Renal cortex interstitium (tissue), 15 donors: ENCODE measurements at places on chromosomes 16 and 17.

DNA sequence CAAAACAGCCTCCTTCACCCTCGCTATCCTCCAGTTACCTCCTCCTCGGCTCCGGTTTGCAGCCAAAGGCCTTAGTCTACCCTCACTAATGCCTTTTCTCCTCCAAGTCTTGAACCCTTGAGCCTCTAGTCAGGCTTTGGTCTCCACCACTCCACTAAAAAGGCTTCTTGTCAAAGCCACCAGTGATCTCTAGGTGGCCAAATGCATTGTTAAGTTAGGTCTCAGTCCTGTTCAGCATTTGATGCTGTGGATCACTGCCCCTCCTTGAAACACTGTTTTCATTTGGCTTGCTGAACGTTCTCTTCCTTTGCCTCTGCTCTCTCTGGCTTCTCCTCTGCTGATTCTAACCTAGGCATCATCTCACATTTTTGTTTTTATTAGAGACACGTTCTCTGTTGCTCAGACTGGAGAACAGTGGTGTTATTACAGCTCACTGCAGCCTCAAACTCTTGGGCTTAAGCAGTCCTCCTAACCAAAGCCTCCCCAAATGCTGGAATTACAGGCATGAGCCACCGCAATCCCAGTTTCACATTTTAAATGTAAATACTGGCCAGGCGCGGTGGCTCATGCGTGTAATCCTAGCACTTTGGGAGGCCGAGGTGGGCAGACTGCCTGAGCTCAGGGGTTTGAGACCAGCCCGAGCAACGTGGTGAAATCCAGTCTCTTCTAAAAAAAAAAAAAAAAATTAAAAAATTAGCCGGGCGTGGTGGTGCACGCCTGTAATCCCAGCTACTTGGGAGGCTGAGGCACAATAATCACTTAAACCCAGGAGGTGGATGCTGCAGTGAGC lies 1.1 kb downstream of the SGF29 start:
- DNase-seq = no peak

- no peak for DNase-seq
Observed at GRCh38 chr17:53227514-53227913, 595.2 kb upstream of the KIF2B start.

GRCh38 chr16:30063893-30064728 lies 1.4 kb upstream of the ALDOA start:
- peak; percentile 70 for DNase-seq

- no peak for DNase-seq
Observed at GRCh38 chr16:59339871-59340270, 605.8 kb upstream of the GOT2 start.

GRCh38 chr17:28842282-28843012 lies at the start of gene FAM222B:
TSS of gene FAM222B (minus strand) at chr17:28842790. CDS start at chr17:28766667, 76,123 bp downstream.
- peak; percentile 83 for DNase-seq

DNA sequence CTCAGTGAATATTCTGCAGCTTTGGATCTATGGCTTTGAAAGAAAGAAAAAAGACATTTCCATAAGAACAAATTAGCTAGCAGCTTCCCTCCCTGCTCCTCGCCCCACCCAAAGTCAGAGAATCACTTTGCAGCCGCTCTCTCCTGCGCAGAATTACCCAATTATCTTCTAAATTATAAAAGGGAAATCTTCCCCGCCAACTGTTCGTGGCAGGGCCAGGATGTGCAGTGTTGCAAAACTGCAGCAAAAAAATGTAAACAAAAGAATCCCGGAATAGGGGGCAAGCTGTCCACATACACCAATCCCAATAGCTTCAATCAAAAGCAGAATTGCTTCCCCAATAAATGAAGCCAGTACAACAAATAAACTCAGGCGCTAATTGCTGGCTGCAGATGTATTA lies 510.6 kb downstream of the RBFOX1 start:
- no peak for DNase-seq

DNA sequence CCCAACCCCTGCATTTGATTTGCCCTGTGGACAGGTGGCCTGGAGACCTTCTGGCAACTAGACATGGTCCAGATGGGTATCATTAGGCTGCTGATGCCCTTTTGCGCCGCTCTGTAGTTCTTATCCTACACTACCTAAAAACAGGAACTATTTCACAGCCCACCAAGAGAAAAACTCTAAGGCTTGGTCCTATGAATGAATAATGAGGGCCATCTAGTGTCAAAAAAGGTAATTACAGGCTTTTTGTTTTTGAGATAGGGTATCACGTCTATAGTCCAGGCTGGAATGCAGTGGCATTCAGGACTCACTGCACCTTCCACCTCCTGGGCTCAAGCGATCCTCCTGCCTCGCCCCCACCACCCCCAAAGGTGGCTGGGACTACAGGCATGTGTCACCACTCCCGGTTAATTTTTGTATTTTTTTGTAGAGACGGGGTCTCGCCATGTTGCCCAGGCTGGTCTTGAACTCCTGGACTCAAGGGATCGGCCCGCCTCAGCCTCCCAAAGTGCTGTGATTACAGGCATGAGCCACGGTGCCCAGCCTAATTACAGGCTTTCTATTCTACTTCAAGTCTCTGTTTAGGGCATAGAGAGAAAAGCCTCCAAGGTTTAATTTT lies 20.9 kb downstream of the COIL start:
- DNase-seq = peak; percentile 49

GRCh38 chr16:68756239-68756915 lies 19.3 kb downstream of the CDH1 start:
- no peak for DNase-seq

DNA sequence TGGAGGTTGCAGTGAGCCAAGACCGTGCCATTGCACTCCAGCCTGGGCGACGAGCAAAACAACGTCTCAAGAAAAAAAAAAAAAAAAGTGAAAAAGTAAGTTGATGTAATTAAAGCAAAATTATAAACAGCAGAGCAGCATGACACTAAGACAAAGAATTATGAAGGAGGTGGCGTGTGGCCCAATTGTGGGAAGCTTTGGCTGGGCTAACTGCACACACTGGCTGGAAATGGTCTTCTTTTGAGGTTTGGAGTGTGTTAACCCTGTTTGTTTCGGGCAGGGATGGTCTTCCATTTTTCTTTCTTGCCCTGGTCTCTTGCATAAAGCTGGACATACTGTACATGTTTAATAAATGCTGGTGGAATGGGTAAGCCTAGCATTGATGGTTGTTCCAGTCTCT lies 54.8 kb downstream of the RAP1GAP2 start:
- no peak for DNase-seq

DNA sequence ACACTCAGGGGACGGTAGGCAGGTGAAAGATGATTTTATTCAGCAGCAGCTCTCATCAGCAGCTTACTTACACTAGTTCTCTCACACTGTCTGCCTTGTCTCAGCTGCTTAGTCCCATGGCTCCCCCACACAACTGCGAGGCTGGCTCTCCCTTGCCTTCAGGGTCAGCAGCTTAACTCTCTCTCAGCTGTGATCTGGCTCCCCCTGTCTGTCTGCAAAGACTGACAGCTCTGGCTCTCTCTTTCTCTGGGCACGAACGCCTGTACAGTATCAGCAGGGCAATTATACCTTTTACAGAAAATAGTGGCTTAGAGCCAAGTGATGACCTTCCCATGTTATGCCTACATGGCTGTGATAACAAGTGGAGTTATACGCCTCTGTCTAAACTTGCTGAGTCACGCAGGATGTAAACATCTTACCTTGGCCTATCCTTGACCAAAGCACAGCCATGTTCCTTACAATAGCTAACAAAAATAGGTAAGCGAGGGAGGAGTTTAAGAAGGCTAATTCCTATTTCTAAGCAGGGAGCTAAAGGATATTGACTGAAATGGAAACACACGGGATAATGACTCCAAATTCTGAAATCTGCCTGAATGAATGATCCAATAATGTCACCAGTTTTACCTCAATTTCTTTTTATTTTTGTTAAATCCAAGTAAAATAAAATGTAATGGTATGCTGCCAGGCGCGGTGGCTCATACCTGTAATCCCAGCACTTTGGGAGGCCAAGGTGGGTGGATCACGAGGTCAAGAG lies 1.1 kb upstream of the NDUFAB1 start:
- no peak for DNase-seq

GRCh38 chr16:57758331-57759117 lies 23.0 kb downstream of the KATNB1 start:
- DNase-seq = no peak

- DNase-seq = no peak
Observed at GRCh38 chr16:52727849-52728248, 180.9 kb upstream of the TOX3 start.

DNA sequence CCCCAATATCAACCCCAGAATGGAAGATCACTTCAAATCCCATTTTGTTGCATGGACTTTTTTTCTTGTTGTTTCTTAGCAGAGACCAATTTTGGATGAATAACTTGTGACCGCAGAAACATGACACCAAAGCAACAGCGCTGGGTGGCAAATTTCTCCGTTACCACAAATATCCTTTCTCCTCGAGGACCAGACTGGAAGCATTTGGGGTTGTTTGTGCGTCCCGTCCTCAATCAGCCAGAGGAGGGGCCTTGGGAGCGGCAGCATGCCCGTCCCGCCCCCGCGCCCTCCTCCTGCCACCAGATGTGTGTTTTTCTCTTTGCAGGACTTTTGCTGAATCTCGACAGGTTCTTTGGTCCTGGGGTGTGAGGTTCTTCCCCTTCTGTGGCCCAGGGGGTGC lies 282.5 kb upstream of the FOXF1 start:
- no peak for DNase-seq

- no peak for DNase-seq
Observed at GRCh38 chr16:11721781-11722467, 20.7 kb downstream of the TXNDC11 start.

DNA sequence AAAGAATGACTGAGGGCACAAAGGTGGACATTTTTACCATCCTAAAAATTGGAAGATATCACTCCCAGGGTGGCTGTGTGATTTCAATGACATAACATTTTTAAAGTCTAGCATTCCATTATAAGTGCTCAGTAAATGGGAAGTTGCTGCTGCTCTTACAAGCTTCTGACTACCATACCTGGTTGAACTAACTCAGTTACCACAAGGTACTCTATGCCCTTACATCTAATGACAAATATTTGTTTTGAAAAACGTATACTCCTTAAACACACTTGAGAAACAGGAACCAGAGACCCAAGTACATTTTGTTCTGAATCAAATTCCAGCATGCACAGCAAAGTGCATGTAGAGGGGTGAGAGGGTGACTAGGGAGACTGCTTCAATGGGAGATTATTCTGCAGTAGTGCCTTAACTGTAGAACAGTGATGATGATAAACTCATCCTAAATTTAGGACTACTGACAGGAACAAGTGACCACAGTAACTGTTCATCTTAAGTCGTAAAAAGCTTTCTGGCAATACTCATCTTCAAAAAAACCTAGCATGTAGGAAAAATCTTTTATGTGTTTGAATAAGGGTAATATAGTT lies 83.5 kb downstream of the KANSL1 start:
- no peak for DNase-seq

GRCh38 chr17:46869975-46870803 lies 18.8 kb downstream of the WNT9B start:
- no peak for DNase-seq

- DNase-seq = no peak
Observed at GRCh38 chr16:17850581-17851250, 380.0 kb upstream of the XYLT1 start.

- DNase-seq = no peak
Observed at GRCh38 chr16:14117051-14117450, 45.9 kb downstream of the MRTFB start.

- no peak for DNase-seq
Observed at GRCh38 chr16:10980813-10981212, 36.4 kb downstream of the CLEC16A start.

DNA sequence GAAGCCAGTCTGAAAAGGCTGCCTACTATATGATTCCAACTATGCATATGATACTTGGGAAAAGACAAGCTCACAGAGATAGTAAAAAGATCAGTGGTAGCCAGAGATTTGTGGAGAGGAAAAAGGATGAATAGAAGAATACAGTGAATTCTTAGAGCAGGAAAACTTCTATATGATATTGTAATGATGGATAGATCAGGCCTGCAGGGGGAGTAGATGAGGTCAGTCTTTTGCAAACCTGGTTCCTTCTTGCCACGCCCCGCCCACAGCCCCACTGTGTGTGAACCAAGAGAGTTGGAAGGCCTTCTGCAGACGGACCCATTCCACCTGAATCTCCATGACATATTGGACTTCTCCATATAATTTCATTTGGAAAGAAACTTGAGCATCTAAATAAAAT lies 761 bp upstream of the CCL8 start:
- no peak for DNase-seq

- DNase-seq = no peak
Observed at GRCh38 chr16:68411086-68411485, 37.2 kb downstream of the SMPD3 start.

DNA sequence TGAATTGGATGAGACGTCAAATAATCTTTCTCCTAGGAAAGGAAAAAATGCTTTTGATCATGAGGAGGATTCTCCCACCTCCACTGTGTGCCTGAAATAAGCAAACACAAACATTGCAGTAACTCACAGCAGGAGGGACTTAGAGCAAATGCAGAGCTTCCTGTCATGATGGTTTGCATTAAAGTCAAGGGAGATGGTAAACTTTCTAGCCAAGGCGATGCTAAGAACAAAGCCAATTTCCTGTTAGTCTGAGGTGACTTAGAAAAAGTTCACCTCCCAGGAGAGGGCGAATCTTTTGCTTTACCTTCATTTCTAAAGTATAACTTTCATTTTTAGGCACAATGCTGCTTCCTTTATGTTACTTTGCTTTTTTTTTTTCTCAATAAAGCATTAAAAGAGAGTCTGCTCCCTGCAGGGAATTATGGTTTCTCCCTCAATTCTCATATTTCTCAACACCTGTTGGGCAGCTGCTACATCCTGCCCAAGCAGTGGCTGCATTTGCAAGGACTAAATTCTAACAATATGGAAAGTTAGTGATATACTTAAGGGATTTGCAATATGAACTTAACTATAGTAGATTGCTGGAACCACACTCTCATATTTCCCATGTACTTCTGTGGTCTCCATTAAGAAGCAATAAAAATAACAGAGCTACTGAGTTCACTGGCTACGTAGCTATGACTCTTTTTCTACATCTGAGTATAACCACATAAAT lies 175.6 kb downstream of the PCTP start:
- no peak for DNase-seq

- DNase-seq = no peak
Observed at GRCh38 chr17:67770539-67770938, 52.8 kb downstream of the NOL11 start.

DNA sequence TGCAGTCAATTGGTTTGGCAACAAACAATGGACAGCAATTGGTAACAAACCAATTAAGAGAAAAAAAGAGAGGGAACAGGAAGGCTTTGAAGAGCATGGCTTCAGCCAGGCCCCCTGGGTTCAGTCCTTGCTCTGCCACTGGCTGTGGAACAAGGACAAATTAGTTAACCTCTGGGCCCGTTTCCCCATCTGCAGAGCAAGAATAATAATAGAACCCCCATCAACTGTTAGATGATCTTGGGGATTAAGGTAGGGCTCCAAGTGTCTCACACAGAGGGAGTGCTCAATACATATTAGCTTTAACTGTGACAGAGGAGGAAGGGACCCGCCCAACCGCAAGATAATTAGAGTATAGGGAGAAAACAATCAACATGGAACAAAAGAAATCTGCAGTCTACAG lies 55.2 kb downstream of the PECAM1 start:
- DNase-seq = no peak

DNA sequence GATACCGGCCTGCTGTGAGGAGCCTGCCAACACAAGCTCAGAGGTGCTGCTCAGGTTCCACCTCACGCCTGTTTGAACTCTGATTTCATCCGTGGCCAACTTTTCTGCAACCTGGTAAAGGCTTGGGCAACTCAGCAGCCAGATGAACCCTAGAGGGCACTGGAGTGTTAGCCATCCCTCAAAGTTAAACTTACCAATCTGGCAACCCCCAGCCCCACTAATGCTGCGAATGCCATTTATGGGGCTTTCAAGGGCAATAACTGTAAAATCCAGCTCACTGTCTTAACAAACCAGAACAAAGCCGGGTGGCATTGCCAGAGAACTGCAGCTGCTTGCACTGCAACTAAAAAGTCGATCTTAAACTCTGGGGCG lies 105.5 kb downstream of the AXIN2 start:
- DNase-seq = no peak

- DNase-seq = peak; percentile 58
Observed at GRCh38 chr17:80068301-80069222, 32.1 kb downstream of the CCDC40 start.
